ENCODE measurements at places on chromosomes 5 and 9.

GRCh38 chr5:65364907-65365306 lies 116.8 kb downstream of the ADAMTS6 start:
- no peak for DNase-seq

DNA sequence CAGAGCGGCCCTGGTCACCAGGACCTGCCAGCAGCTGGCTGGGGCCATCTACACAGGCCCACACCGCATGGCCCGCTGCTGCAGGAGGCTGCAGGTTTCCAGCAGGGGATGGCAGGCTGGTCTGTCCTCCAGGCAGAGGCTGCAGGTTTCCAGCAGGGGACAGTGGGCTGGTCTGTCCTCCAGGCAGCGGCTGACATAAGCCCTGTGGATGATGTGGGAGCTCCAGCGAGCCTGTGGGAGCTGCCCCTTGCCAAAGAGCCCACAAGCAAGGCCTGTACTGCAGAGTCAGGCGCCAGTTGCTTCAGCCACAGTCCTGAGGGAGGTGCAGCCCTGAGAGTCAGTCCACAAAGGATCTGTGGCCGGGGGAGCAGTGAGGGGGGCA lies 18.5 kb downstream of the TPPP start:
- no peak for DNase-seq

GRCh38 chr5:15366676-15367391 lies 133.1 kb upstream of the FBXL7 start:
- DNase-seq, result no peak

- DNase-seq, result no peak
These were observed 166.6 kb downstream of the CDK5RAP2 start for GRCh38 chr9:120413121-120414048.

- DNase-seq, result no peak
These were observed 91.9 kb upstream of the OTULINL start for GRCh38 chr5:14489643-14490042.

GRCh38 chr5:163758283-163758711 lies 252.9 kb downstream of the MAT2B start:
- DNase-seq, result no peak

GRCh38 chr5:74040811-74041491 lies 415.0 kb downstream of the ARHGEF28 start:
- no peak for DNase-seq

- no peak for DNase-seq
These were observed 82.6 kb upstream of the LMX1B start for GRCh38 chr9:126531035-126531571.

DNA sequence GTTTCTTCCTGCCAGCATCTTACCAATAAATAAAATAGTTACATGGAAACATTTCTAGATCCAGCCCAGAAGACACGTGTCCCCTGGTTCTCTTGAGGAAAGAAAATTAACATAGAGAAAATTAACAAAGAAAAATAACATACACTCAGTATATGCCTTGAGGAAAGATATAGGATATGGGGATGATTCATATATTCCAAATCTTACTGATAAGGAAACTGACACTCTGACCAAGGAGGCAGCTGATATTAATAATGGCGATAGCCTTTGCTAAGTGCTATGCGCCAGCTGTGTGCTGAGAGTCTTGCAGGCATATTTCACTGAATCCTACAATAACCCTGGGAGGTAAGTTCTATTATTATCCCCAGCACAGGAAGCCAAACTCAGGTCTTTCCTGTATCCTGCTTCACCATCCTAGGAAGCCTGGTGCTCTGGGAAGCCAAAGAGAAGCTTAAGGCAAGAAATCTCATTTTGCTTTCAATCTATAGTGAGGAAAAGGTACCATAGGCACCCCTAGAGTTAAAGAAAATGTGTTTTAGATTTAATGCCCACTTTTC lies 302.7 kb upstream of the NREP start:
- DNase-seq, result no peak

- no peak for DNase-seq
These were observed 1140.9 kb upstream of the C9orf72 start for GRCh38 chr9:28714188-28714587.

- DNase-seq, result no peak
These were observed 128.1 kb upstream of the SMIM23 start for GRCh38 chr5:171657473-171657872.

DNA sequence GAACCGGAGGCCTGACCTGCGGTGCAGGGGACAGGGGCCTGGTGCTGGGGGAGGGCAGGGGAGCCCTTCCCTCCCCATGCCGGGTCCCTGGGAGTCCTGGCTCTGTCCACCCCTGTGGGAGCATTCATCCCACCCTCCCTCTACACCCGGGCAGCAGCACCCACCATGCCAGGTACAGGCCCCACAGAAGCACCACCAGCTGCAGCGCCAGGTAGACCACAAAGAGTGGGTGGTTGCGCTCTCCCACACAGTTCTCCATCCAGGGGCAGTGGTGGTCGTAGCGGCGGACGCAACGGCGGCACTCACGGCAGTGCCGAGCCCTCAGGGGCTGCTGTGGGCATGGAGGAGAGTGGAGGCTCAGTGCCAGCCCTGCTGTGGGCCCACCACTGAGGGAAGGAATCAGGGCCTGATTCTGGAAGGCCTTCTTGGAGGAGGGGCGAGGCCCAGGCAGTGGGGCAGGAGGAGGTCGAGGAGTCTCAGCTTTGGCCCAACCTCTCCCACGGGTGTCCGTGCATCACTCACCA lies 2.4 kb downstream of the ZDHHC12 start:
- no peak for DNase-seq

GRCh38 chr9:114280636-114281472 lies 42.0 kb upstream of the ORM1 start:
- no peak for DNase-seq

DNA sequence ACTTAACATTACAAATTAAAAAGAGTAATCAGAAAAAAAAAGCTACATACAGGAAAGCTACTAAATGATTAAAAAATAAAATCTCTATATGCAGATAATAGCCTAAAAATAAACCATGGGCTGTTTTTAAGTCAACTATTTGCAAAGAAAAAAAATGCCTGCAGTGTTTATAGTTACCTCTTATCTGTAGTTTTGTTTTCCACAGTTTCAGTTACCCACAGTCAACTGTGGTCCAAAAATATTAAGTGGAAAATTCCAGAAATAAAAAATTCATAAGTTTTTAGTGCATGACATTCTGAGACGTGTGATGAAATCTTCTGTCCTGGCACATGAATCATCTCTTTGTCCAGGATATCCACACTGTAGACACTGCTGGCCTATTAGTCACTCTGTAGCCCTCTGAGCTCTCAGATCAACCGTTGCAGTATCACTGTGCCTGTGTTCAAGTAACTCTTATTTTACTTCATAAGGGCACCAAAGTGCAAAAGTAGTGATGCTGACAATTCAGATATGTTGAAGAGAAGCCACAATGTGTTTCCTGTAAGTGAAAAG lies 59.2 kb downstream of the PRELID2 start:
- no peak for DNase-seq

DNA sequence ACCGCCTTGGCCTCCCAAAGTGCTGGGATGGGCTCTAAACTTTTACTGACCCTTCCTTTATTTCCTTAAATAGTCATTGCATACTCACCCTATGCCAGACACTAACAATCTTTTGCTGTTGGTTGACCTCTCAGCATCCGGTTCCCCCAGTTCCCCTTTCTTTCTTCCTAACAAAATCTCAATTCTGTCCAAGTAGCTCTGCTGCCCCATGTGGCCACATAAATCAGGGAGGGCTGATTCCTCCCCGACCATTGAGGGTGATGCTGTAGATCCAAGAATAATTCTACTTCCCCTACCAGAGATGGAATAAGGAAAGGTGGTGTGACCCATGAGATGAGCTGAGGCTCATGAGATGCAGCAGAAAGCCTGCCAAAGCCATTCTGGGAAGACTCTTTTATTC lies 315.3 kb upstream of the MSX2 start:
- no peak for DNase-seq

GRCh38 chr5:53041071-53041692 lies 52.0 kb downstream of the ITGA2 start:
- DNase-seq, result no peak

DNA sequence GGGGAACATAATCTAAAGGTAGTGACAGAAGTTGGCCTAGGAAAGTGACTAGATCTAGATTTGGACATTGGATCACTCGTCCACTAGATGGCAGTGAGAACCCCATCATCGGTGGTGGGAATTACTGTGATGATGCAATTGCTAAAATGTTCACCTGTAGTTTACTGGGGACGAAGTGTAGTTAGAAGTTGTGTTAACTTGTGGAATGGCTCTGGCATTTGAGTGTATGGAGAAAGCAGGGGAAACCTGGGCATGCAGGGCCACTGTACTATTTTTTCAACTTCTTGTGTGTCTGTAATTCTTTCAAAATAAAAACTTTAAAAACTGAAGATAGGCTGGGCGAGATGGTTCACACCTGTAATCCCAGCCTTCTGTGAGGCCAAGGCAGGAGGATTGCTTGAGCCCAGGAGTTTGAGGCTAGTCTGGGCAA lies 75.5 kb downstream of the PHAX start:
- DNase-seq, result peak; percentile 19

DNA sequence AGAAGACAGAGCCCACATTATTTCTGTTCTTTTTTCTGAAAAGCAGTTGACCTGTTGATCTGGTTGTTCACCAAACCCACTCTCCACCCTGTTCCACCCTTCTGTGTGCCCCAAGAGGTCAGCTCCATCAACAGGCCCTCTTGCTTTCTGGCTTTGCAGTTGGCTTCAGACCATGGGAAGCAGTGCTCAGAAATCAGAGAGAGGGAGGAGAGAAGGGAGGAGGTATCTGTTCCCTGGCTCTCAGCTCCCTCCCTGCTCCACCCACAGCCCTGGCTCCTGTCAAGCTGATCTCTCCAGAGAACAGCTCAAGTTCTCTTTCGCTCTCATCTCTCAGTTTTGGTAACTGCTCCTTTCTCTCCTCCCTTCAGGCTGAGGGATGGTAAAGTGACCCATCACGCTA lies 144.2 kb upstream of the RAI14 start:
- no peak for DNase-seq

DNA sequence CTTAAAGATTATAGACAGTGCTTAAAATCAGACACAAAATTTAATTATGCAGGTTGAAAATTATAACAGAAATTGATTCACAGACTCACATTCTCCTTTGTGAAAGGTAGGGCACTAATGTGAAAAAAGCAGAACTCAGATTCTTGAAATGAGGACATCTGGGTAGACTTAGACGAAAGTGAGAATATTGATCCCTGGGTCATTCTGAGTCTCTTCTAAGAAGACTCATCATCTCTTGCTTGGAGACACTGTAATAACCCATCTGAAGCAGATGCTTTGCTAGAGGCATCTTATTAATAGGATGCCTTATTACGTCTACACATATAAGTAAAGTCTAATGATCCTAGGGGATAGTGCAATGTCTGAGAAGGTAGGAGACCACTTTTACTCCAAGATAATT lies 274.4 kb downstream of the HINT1 start:
- no peak for DNase-seq

DNA sequence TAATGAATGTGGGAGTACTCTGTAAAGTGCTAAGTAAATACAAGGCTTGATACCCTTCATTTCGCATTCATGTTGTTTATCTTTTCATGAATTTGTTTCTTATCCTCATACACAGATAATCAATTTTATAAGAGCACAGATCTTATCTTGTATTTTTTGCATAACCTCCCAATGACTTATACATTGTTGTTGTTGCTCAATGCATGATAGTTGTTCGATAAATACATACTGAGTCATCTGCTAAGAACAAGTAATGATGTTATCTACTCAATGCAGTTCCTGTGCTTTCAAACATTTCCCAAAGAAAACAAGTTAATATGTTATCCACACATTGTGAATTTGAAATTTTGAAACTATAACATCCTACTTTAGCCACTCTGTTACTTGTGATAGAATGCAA lies 60.7 kb downstream of the TAF11L14 start:
- DNase-seq, result no peak

DNA sequence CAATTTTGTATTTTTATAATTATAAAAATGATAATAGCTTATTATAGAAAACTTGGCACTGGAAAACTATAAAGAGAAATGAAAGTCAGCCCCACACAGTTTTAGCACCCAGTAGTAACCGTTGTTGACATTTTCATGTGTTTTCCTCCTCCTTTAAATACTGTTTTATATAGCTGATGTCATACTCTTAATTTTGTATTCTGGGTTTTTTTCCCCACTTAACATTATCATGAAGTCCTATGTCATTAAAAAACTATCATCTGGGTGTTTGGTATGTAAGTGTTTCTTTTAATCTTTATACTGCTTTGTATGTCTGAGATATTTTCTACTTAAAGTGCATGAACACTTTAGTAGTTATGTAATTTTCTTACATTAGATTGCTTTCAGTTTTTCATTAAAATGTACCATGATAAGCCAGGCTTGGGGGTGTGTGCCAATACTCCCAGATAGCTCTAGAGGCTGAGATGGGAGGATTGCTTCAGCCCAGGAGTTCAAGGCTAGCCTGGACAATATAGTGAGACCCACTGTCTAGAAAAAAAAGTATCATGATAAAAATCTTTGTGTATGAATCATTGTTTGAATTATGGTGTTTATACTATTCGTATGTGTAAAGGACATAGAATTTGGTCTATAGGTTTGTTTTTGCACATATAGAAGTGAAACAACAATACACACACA lies 2.7 kb downstream of the RAD50 start:
- DNase-seq, result no peak

GRCh38 chr9:137672907-137673791 lies 54.3 kb downstream of the EHMT1 start:
- DNase-seq, result no peak

DNA sequence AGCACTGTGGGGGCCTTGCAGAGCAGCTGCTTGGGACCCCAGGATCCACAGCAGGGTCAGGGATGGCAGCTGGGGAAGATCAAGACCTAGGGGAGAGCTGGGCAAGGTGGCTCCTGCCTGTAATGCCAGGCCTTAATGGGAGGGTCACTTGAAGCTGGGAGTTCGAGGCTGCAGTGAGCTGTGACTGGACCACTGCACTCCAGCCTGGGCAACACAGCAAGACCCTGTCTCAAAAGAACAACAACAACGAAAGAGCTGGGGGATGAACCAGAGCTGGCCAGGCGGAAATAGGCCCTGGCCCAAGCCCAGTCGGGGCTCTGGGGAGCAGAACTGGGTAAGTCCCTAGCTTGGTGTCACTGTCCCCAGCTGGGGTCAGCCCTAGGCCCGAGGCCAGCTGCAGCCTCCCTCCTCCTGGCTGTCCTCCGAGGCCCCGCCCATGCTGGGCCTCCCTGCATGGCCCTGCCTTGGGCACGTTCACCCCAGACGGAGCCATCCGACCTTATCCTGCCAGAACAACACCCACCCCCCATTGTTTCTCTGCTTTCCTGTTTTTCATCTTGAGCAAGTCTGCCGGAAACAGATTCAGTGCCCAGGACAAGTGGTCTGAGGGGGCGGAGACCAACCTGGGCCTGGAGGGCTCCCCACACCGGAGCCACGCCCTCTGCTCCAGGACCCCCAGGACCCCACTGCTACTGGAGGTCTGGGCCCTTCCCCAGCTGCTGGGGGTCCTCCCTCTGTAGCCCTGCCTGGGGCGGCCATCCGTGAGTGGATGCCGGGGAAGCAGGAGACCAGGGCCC lies 1.9 kb downstream of the DIPK1B start:
- no peak for DNase-seq

GRCh38 chr5:111830333-111830732 lies 73.3 kb upstream of the NREP start:
- no peak for DNase-seq

DNA sequence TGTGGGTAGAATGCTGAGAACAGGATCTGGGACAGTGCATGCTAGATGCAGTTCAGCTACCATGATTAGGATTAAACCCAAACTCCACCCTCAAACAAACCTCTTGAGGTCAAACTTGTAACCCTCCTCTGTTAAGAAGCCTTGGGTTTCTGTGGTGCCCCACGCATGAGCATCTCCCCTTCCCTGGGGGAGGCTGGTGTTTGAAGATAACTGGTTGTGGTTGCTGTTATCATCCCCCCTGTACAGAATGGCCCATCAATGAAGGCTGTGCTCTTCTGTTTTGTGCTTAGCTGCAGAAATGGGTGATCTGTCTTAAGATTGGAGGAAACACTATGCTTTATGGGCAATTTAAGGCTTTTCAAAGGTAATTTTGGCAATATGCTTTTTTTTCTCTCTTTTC lies 4.4 kb upstream of the DAB2IP start:
- no peak for DNase-seq

All from activated B cell treated with CpG ODN at 0.5 μM for 24 hours (primary cell).